ENCODE measurements at places on chromosomes 2 and 18.

- DNase-seq = peak; percentile 76
These were observed 16.3 kb downstream of the GPR55 start for GRCh38 chr2:230908595-230909191.

DNA sequence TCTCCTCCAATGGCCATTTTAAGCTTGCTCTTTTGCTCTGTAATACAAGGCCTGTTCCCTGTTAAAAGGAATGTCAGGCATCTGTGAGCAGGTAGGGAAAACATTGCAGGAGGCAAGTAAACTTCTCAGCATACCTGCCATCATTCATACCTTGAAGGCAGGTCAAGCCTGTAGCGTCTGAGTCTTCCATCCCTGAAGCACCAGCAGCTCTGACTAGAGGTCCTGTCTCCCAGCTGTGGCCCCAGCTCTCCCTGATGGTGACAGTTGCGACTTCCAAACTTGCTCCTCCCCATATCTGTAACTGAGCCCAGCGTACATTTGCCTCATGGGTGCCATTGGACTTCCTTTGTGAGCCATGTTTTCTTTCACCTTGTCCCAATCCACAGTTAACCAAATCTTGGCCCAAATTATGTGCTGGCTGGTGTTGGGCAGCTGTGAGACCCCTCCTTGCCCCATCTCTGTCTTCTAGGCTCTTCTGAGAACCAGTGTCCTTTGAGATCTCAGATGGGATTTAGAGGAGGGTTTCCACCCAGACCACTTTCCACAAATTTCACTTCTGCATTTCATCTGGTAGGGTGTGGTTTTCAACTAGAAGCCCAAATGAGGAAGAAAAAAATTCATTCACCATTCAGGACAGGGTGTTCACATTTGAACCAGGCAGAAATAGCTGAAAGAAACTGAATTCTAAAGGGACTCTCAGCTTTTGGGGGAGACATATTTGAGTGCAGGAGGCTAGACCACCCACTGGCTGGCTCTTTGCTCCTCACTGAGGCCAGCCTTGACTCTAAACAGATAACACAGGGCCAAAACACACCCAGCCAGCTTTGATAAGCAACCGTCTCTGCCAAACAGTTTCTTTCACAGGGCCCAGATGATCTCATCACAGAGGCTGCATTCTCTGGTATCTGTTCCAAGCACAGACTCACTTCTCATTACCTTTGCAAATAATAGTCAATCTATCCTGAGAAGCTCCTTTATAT is 66.4 kb upstream of the MSH2 start:
- no peak for DNase-seq

DNA sequence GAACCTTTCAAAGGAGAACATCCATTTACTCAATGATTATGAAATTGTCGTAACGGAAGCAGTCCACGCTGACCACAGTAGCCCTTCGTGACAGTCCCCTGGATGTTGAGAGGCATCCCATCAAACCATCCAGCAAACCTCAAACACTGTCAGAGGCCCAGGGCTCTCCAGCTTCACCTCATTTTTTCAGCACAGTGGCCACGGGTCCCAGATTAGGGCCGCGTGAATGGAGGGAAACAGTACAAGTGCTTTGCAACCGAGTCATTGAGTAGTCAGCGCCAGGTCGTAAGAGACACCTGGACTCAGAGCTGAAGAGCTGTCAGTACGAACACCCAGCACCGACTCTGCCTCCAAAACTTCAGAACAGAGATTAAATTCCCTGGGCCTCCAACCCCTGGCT is 552.5 kb upstream of the SALL3 start:
- DNase-seq = no peak

DNA sequence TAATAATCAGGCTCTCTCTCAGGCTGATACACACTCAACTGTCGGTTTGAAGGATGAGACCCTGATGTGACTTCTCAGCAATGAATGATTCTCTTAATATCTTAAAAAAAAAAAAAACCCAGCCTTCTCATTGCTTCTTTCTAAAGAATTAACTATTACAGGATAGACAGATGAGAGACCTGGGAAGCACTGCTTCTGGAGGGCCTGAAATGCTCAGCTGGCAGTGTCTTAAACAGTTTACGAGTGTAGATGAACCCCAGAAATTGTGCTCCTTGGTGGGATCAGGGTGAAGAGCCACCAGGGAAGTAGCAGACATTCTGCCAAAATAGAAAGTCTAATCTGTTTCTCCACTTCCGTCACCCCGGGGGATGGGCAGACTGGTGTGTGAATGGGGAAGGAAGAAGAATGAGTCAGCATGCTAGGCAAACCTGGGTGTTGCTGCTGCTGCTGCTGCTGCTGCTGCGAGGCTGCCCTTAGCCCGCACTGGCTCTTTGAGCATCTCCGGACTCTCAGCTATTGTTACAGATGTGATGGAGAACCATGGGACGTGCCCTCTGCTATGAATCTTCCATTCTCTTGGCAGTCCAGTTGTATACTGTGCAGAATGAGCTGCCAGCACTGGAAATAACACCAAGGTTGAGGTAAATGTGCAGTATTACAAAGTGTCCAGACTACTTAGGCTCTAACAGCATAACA is 158.4 kb downstream of the SETBP1 start:
- DNase-seq = no peak

DNA sequence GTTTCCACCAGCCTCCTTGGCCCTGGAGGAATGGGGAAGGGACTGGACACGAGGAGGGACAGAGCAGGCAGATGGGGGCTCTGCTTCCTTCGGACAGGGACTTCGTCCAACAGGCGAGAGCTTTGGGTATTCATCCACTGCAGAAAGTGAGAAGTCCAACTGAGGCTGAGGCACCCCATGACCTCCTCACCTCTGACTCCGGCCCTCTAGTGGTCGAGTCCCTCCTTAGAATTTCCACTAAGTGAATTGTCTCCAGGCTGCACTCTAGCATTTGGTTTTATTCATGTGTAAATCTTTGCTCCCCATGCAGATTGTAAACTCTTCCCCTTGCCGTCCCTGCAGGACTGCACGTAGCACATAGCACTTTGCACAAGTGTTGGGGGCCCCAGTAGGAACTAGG is 75.6 kb downstream of the TMEM247 start:
- no peak for DNase-seq

GRCh38 chr2:12196495-12196894 is 450.1 kb downstream of the LPIN1 start:
- no peak for DNase-seq

GRCh38 chr2:68385220-68385906 is 20.3 kb downstream of the PLEK start:
- DNase-seq = no peak

DNA sequence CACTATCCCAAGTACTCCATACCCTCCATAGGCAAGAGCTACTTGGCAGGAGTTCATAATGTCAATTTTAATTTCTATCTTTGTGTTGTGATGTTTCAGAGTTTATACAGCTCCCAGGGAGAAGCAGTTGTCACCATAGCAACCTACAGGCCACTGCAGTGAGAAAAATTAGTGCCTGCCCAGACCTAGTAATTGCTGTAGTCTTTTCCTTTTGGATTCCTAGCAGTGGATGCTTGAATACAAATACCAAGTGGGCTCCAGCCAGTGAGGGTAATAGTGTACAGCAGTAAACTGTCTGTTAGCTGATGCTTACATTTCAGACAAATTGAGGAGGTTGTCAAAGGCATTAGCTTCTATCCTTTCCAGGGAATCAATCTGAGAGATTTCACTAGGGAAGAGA is 26.7 kb downstream of the LHCGR start:
- DNase-seq = no peak

DNA sequence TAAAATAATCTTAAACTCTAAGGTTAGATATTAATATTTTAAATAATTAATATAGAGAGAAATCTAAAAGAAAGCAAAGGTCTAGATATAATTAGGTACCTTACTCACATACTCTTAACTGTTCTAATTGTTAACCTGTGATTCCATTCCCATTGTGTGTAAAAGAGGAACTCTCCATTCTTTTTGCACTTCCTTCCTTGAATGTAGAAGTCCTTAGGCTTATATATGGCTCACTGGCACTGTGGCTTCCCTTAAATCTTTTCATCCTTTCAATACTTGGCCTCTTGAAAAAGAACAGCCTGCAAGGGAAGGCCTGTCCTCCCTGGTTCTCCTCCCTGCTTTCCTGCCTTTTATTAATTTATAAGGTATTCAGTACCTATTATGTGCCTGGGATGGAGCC is 182.8 kb upstream of the FOSL2 start:
- DNase-seq = no peak

GRCh38 chr18:1048032-1048431 is 143.4 kb downstream of the ADCYAP1 start:
- DNase-seq = no peak

Data from epithelial cell of proximal tubule (primary cell).